Fibroblast of skin of abdomen (primary cell): ENCODE measurements at places on chromosomes 2 and 18.

DNA sequence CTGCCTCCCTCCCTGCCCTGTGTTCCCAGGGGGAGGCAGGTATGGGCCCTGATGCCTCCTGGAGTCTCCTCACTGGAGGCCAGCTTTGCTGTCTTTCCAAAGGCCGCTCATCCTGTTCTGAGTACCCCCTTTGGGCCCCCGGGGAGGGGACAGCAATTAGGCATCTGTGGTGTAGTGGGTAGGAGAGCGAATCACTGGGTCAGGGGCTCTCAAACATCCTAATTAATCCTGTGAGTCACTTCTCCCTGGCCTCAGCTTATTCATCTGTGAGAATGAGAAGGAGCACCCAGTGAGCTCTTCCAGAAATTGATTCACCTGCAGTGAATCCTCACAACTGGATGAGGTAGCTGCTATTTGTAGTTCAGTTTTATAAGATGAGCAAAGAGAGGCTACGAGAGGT, 16.4 kb downstream of the TET3 start:
- no peak for DNase-seq

DNA sequence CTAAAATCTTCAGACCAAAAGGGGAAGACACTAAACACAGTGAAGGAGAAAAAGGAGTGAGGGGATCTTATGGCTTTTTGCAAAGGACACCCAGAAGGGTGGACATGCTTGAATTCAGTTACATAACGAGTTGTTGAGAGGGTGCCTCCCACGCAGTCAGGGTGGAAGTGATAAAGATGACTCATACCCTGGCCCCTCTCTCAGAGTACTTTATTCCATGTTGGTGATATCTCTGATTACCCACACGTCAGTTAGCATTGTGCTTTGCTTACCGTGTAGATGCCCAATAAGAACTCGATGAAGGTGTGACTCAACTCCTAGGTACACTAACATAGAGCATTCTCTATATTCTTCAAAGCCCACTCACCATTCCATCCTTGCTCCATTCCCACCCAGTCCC, 44.4 kb downstream of the EN1 start:
- no peak for DNase-seq

GRCh38 chr18:36623091-36623490, 205.7 kb downstream of the TPGS2 start:
- DNase-seq, result peak; percentile 11

GRCh38 chr2:105252271-105252670, 10.7 kb downstream of the GPR45 start:
- peak; percentile 83 for DNase-seq

DNA sequence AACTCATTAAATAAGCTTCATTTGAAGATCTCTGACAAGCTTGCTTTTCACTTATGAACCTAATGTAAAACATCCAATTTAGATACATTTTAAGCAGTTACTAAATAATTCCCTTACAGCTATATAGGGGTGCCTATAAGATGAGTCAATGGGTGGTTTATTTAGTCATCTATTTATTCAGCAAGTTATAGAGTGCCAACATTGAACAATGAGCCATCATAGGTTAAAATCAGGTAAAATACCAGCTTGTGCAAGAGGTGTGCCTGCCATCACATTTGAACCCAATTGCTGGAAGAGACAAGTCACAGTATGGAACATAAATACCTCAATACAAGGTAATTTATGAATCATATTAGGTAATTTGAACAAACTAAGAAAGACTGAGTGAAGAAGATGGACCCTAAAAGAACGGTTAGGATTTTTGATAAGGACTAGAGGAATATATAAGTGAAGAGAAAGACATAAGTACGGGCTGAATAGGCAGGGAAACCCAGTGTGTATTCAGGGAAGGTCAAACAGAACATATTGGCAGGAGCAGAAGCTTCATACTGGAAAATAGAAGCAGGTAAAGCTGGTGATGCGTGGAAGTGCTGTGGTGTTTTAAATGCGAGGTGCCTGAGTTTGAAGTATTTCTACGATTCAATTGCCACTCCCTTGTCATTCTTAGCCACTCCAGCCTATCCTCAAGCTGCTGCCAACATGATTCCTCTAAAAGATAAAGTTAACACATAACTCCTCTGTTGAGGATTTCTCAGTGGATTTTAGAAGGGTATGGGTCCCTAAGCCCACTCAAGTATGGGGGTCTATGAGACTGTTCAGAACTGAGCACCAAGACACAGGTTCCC, 18.9 kb upstream of the STAT4 start:
- DNase-seq, result no peak

- peak; percentile 69 for DNase-seq
These were observed 23.9 kb upstream of the CCDC68 start for GRCh38 chr18:54983041-54983686.
